Cerebellar cortex (tissue), 1 donor: ENCODE measurements at places on chromosomes 1 and 21.

- no peak for DNase-seq
Measured at GRCh38 chr1:9719978-9720722, 68.6 kb downstream of the PIK3CD start.

- DNase-seq: no peak
Measured at GRCh38 chr1:178172939-178173338, 79.0 kb downstream of the RASAL2 start.

DNA sequence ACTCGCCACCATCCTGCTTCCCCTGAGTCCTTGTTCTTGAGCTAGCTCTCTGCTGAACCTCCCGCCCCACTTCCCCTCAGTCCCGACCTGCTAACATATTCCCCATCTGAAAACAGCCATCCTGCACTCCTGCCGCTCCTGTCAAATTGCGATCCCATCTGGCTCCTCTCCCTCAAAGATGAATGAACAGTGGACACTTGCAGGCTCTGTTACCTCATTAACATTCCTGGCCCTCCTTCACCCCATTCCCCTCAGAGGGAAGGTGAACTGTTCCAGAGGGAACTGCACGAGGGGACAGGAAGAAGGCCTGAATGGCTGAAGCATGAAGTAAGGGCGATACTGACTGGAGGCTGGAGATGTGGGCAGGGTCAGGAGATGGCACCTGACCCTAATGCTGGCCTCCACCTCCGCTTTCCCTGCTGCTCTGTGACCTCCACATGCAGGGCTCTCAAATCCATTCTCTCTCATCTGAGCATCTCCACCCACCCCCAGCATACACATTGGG is 7.4 kb upstream of the CELSR2 start:
- DNase-seq: peak; percentile 74

DNA sequence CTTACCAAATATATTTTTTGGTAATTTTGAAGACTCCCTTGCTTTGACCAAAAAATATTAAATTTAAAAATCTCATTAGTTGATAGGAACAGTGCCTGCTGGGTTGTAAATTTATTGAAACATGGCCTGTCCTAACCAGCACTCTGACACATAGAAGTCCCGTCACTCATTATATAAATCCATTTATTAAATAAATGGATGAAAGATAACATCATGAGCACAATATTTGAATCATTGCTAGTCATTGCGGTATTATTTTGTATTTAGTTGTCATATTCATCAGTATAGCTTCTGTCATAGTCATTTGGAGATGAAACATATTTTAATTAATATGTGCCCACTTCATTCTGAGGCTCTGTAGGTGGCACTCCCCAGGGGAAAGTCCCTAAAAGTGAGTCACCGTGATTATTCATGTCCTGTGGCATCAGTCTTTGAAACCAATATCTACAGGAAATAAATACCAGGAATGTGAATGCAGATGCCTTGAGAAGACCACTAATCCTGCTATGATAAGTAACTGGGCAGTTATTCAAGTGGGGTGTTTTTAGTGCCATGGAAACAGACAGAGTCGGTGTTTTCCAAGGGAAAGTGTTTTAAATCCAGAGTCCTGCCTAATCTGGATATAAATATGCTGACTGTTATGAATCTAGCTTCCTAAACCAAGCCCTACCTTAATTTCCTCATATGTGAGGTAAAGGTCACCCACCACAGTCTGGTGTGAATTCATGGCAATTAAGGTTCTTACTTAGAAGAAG is 302.0 kb downstream of the DUSP10 start:
- no peak for DNase-seq

DNA sequence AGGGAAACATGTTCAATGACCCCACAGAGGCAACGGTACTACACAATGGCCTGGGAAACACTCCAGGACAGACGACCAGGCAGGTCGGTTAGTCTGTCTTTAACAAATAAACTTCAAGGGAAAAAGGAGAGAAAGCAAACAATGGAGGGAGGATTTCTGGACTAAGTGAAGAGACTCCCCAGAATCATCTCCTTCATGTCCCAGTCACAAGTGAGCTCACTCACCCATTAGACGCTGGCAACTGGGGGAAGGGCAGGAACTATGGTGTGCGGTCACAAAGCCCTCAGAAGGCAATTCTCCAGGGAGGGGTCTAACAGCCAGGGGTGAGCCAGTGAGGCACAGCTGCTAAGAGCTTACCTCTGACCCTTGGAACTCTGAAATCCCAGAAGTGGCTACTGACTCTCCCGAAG is 55.7 kb upstream of the NADK start:
- DNase-seq: peak; percentile 17

DNA sequence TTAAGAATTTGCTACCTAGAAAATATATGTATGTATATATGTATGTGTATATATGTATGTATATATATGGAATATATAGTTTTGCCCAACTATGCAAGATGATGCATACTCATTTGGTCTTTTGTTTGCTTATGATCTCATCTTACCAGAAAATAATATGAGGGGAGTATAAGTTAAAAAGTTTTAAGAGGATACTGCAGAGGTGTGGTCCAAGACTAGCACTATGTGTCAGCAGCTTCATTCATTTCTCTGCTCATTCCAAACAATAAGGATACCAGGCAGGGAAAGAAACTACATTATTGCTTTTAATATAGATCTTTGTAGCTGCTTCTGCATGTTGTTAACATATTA is 22.8 kb downstream of the RCOR3 start:
- DNase-seq: no peak

DNA sequence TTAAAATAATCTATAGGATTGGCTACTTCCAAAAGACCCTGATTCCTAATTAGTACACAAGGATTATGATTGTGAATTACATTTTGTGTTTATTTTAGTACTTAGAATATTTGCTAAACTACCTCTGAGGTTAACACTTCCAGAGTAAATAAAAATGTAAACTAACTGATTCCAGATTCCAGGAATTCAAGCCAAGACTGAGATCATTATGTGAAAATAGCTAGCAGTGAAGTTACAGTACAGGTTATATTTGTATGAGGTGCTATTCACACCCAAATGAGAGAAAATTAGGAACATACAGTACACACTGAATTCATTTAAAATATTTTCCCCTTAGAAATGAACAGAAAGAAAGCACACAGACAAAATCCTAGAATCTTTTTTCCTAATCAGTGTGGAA is 28.8 kb downstream of the TTLL7 start:
- DNase-seq: no peak

DNA sequence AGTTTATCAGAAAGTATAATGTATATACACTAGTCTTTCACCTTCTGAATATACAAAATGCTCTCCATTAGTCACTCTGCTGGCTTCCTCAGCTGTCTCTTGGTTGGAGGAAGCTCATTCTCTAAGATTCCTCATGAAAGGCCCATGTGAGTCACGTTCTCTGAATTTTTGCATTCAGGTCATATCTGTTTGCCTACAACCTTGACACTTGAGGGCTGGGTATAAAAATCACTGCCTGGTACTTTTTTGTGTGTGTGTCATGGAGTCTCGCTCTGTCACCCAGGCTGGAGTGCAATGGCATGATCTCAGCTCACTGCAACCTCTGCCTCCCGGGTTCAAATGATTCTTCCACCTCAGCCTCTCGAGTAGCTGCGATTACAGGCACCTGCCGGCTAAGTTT is 2.8 kb upstream of the GALNT2 start:
- DNase-seq: no peak
